ENCODE measurements at places on chromosomes 1 and 21. TPM values are rescaled to one million over a fixed set of nuclear protein-coding genes. Genes with fewer than 3 reads are reported as not detected.

Gene PLEKHG5
- polyA plus RNA-seq = 1.8 TPM

Gene TTC22
- not detected for polyA plus RNA-seq

Gene LAMB3
- 0.10 TPM for polyA plus RNA-seq

Gene TMPRSS15
- polyA plus RNA-seq = not detected

Gene ZNF697
- polyA plus RNA-seq = 4.8 TPM

Gene CD1C
- not detected for polyA plus RNA-seq

Gene GNAT2
- not detected for polyA plus RNA-seq

Gene NHLH1
- polyA plus RNA-seq = 1.7 TPM

Gene TDRD5
- polyA plus RNA-seq = not detected
